Progenitor cell of endocrine pancreas (in vitro differentiated cells): ENCODE measurements at places on chromosomes 6 and 20.
A peak's percentile ranks its signal among the peaks of the same experiment; 100 is the strongest.

DNA sequence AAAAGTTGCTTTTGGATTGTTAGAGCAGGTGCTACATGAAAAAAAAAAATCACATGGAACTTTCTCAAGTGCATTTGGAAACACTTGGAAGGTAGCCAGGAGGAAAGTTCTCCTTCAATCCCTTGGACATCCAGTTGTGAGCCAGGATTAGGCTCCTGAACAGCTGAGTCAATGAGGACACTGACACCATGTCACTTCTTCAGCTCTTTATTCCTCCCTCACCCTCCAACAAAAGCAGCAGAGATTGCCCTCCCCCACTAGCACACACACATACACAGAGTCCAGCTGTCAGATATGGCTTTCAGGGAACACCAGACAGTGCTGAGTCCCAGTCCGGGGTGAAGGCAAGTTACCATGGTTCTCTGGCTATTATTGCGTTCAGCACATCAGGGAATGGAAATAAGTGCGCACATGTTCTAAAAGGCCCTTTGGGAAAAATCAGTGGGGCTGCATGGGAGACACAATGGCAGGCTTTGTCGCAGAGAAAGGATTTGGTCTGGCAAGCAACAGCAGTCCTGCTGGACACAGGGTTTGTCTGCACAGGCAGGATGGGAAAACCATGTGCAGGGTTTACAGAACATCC is 124.7 kb upstream of the MARCKS start:
- H3K4me3 ChIP-seq, result no peak overlapping the region
- DNase-seq, result no peak
- no peaks in the 10 kb centered on the region for H3K36me3 ChIP-seq
- peaks cover 16% of the 10 kb centered on the region for H3K4me1 ChIP-seq
- H3K27ac ChIP-seq, result no peak overlapping the region

GRCh38 chr20:53609491-53610445 is 16.1 kb upstream of the ZNF217 start:
- H3K27ac ChIP-seq, result peak overlapping the region; percentile 64
- no peaks in the 10 kb centered on the region for H3K36me3 ChIP-seq
- DNase-seq, result no peak
- peaks cover 18% of the 10 kb centered on the region for H3K4me1 ChIP-seq
- no peak overlapping the region for H3K4me3 ChIP-seq

DNA sequence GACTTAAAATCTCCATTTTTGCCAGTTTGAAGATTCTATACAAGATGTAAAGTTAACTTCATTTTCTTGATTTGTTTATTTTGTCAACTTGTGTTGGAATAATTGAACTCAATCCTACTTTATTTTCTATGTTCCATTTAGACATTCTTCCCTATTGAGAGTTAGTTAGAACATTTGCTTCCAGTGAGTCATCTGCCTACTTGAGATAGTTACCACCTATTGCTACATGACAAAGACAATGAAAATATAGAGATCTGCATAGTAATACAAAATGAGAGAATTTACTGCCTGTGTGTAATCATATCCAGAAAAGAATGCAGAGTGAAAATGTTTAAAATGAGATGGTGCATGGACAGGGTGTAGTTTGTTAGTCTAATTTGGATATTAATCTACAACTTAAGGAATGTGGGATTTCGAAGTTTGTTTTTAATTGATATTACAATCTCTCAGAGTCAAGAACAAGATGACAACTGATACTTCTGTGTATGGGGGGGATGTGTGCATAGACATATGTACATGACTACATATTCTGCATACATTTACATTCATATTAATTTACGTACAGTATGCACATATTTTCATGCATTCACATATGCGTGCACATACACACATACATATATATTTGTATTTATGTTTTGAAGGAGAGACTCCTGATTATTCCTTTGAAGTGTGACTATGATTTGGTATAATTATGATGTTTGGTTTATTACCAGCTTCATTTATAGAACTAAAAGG is 420.1 kb downstream of the NKAIN2 start:
- no peak for DNase-seq
- no peak overlapping the region for H3K27ac ChIP-seq
- H3K27me3 ChIP-seq, result no peaks in the 10 kb centered on the region
- H3K4me1 ChIP-seq, result no peaks in the 10 kb centered on the region
- no peak overlapping the region for H3K4me3 ChIP-seq

DNA sequence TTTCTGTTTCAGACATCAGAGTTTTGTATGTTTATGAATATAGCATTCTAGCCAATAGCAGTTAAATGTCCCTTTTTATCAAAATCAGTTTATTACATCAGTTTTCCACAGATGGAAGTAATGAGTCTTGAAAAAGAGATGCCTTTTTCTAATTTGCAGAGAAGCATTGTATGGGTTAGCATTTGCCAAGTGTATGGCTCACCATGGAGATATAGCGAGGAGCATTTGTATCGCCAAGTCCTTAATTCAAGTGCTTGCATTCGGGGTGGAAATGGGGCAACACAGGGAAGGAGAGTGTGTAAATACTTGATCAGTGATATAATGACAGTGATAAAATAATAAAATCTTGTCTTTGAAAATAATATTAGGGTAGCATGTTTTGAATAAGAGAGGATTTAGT is 42.9 kb downstream of the TXLNB start:
- no peaks in the 10 kb centered on the region for H3K27me3 ChIP-seq
- no peak overlapping the region for H3K4me3 ChIP-seq
- no peaks in the 10 kb centered on the region for H3K36me3 ChIP-seq
- DNase-seq, result no peak
- H3K27ac ChIP-seq, result no peak overlapping the region

DNA sequence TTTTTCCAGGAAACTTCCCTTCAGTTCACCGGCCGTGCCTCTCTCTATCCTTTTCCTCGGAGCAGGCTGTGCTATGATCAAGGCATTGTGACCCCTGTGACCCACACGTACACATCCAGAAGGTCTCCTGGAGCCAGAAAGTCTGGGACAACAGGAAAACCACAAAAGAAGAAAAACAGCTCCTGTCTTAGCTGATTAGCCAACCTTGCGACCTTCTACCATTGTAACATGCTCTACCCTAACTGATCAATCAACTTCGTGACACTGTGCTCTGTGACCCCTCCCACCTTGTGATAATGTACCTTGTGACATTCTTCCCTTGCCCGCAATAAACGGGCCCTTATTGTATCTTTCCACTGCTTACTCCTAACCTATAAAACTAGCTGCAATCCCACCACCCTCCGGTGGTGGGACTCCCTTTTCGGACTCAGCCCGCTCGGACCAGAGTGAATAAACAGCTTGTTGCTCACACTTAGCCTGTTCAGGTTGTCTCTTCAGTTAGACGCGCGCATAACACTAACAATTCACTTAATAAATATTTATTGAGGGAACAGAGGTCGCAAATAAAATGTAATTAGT is 24.2 kb downstream of the ZNF311 start:
- peak overlapping the region; percentile 91 for H3K4me3 ChIP-seq
- H3K27ac ChIP-seq, result peak overlapping the region; percentile 100
- peaks cover 1% of the 10 kb centered on the region for H3K36me3 ChIP-seq
- peak; percentile 63 for DNase-seq
- H3K4me1 ChIP-seq, result peaks cover 42% of the 10 kb centered on the region
- peaks cover 3% of the 10 kb centered on the region for H3K27me3 ChIP-seq

- H3K27ac ChIP-seq, result no peak overlapping the region
- no peak for DNase-seq
- H3K27me3 ChIP-seq, result no peaks in the 10 kb centered on the region
- H3K4me3 ChIP-seq, result no peak overlapping the region
Measured at GRCh38 chr6:5412663-5413062, 151.3 kb downstream of the FARS2 start.

GRCh38 chr6:20366082-20366830 is 35.4 kb upstream of the E2F3 start:
- H3K4me3 ChIP-seq, result no peak overlapping the region
- H3K27ac ChIP-seq, result no peak overlapping the region
- H3K4me1 ChIP-seq, result peaks cover 5% of the 10 kb centered on the region
- H3K36me3 ChIP-seq, result no peaks in the 10 kb centered on the region
- peaks cover 4% of the 10 kb centered on the region for H3K27me3 ChIP-seq

DNA sequence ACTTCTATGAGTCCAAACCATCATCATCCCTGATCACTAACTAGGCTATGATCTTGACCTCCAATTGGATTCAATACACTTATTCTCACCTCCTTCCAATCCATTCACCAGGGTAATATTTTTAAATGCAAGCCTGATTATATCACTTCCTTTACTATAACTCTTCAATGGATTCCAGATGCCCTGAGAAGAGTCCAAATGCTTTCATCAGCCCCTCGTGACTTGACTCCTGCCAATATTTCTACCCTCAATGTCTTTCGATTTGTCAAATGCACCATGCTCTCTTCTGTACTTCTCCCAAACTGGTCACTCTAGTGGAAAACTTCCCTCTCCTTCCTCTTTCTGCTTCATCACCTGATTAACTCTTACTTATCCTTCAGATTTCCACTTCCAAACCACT is 70.8 kb downstream of the CD164 start:
- H3K36me3 ChIP-seq, result no peaks in the 10 kb centered on the region
- no peak overlapping the region for H3K4me3 ChIP-seq
- H3K27me3 ChIP-seq, result no peaks in the 10 kb centered on the region
- no peak overlapping the region for H3K27ac ChIP-seq
- DNase-seq, result no peak

- DNase-seq, result no peak
- H3K27me3 ChIP-seq, result no peaks in the 10 kb centered on the region
- H3K4me3 ChIP-seq, result peak overlapping the region; percentile 75
Measured at GRCh38 chr6:111258615-111259088, 171.3 kb downstream of the SLC16A10 start.

DNA sequence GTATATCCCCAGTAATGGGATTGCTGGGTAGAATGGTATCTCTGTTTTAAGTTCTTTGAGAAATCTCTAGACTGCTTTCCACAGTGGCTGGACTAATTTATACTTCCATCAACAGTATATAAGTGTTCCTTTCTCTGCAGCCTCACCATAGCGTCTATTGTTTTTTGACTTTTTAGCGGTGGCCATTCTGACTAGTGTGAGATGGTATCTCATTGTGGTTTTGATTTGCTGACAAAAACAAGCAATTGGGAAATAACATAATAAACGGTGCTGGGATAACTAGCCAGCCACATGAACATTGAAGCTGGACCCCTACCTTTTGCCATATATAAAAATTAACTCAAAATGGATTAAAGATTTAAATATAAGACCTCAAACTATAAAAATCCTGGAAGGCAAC is 14.2 kb downstream of the OR2A4 start:
- no peak for DNase-seq
- peaks cover 5% of the 10 kb centered on the region for H3K27me3 ChIP-seq
- no peak overlapping the region for H3K27ac ChIP-seq
- no peaks in the 10 kb centered on the region for H3K4me1 ChIP-seq
- H3K36me3 ChIP-seq, result no peaks in the 10 kb centered on the region

DNA sequence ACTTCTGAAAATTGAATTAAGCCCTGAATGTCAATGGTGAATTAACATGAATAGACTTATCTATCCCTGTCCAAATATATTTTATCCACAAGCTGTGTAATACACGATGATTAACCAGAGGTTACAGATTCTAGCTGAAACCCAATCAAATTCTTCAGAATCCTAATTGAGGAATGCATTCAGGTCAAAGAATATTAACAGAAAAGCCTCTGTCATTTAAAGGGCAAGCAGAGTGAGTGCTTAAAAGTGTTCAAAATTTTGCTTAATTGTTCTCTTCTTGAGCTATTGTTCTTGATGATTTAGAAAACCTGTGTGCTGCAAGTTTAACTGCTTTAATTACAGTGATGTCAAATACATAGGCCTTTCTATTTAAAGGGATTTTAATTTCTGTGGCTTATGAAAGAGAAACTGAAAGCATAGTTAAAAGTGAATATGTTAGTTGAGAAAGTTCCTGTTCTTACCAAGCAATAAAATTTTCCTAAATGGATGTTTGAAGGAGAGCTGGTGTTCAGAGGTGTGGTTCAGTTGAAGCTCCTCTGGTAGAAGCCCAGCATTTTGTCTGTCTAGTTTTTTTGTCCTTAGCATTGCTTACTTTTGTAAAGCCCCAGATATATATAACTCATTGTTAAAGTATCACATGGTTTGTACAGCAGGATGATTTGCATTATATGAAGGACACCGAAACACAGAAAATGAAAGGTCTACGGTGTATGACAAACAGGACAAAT is 466.3 kb upstream of the PLCB4 start:
- DNase-seq, result no peak
- H3K4me1 ChIP-seq, result peaks cover 2% of the 10 kb centered on the region
- no peaks in the 10 kb centered on the region for H3K27me3 ChIP-seq

DNA sequence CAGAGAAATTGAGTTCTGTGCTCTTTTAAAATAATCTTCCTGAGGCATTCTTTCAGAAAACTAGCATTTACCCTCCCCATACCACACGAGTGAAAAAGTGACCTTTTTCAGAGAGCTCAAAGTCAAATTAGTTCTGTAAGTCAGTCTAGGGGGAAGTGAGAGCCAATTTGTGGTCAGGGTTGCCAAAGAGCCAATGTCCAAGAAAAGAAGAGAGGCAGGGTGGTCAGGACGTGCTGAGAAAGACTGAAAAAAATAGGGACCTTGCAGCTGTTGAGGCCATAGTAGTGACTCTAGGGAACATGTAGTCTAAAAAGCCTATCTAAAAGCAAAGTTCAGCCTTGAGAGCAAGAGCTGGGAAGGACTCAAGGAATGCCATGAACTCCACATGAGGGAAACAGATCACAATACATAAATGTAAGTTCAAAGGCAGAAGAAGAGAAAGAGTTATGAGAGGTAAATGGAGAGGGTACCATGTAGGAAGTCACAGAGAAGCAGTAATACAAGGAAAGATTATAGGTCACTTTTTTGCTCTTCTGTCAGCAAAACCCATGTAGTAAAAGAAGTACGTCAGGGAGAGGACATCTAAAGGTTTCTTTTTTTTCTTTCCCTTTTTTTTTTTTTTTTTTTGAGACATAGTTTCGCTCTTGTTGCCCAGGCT is 565.1 kb upstream of the FLRT3 start:
- no peaks in the 10 kb centered on the region for H3K4me1 ChIP-seq
- H3K27ac ChIP-seq, result no peak overlapping the region

- no peak for DNase-seq
- no peaks in the 10 kb centered on the region for H3K27me3 ChIP-seq
- no peak overlapping the region for H3K4me3 ChIP-seq
- H3K27ac ChIP-seq, result no peak overlapping the region
Measured at GRCh38 chr20:34536798-34537394, 20.7 kb downstream of the DYNLRB1 start.

DNA sequence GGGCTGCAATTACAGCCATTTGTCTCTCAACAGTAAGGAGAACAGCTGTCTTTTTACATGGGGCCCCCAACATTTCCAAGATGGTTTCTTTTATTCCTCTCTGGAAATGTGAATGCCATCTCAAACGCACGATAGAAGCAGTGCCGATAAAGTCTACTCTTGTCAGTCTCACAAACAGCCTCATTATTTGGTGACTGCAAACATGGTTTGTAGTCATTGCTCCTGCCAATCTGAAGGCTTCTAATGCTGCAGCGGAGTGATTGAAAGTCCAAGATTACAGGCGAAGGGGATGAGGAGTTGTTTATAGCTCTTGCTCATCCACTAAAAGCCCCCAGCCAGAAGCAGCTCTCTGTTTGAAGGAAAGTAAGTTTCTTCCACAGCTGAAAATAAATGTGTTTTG is 657.1 kb downstream of the CBLN4 start:
- no peak for DNase-seq
- no peaks in the 10 kb centered on the region for H3K27me3 ChIP-seq
- H3K4me3 ChIP-seq, result no peak overlapping the region
- H3K27ac ChIP-seq, result no peak overlapping the region
- no peaks in the 10 kb centered on the region for H3K36me3 ChIP-seq
